Uterus (tissue), 4 donors: ENCODE measurements at places on chromosomes 7 and 10. TPM values are rescaled to one million over a fixed set of nuclear protein-coding genes. Genes with fewer than 3 reads are reported as not detected.

FAM185A gene
- total RNA-seq = 24.5 TPM

HYAL4 gene
- not detected for total RNA-seq

PRSS37 gene
- not detected for total RNA-seq

HABP2 gene
- total RNA-seq = not detected

FFAR4 gene
- total RNA-seq = not detected

DLG5 gene
- 53.0 TPM for total RNA-seq

RADIL gene
- total RNA-seq = 8.3 TPM

SH3PXD2A gene
- total RNA-seq = 12.6 TPM

GDF10 gene
- total RNA-seq = not detected

ITGA8 gene
- 10.0 TPM for total RNA-seq

MSRB2 gene
- 36.9 TPM for total RNA-seq

- H3K4me3 ChIP-seq = no peak overlapping the region
- no peaks in the 10 kb centered on the region for H3K36me3 ChIP-seq
- no peak overlapping the region for H3K27ac ChIP-seq
- H3K4me1 ChIP-seq = no peaks in the 10 kb centered on the region
These were observed 86.8 kb downstream of the CPEB3 start for GRCh38 chr10:92203919-92204623.

DNA sequence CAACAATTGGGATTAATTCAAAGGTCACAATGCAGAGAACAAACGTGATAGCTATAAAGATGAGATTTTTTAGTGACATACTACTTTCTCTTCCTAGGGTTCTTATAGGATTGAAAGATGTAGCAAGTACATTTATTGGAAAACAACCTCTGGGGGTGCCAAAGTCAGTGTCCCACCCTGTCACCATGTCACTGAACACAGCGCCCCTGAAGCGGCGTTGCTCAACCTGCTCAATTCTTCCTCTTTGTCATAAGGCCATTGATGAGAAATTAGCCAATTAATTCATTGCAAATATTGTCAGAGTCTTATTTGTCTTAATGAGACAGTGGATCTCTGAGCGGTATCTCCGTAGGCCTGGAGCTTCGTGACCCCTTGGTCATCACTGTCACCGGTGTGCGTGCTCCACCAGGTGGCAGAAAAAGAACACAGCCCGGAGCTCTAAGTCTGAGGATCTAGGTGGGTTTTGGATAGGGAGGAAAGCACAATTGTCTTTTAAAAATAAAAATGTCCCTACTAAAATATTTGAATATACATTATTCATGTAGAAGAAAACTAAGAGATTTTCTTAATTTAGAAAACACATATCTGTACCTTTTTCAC is 362.6 kb downstream of the PAXIP1 start:
- H3K4me3 ChIP-seq = no peak overlapping the region
- no peaks in the 10 kb centered on the region for H3K4me1 ChIP-seq
- no peaks in the 10 kb centered on the region for H3K36me3 ChIP-seq
- H3K27me3 ChIP-seq = no peaks in the 10 kb centered on the region
- H3K27ac ChIP-seq = no peak overlapping the region

- no peak overlapping the region for H3K4me3 ChIP-seq
- H3K36me3 ChIP-seq = no peaks in the 10 kb centered on the region
- no peaks in the 10 kb centered on the region for H3K4me1 ChIP-seq
- H3K27ac ChIP-seq = no peak overlapping the region
- no peak for DNase-seq
- H3K27me3 ChIP-seq = no peaks in the 10 kb centered on the region
These were observed 167.2 kb downstream of the PRKG1 start for GRCh38 chr10:51241461-51241860.

GRCh38 chr10:54983255-54983654 is 182.2 kb upstream of the PCDH15 start:
- DNase-seq = no peak
- no peaks in the 10 kb centered on the region for H3K4me1 ChIP-seq
- no peaks in the 10 kb centered on the region for H3K36me3 ChIP-seq
- no peak overlapping the region for H3K4me3 ChIP-seq
- H3K27me3 ChIP-seq = no peaks in the 10 kb centered on the region
- no peak overlapping the region for H3K27ac ChIP-seq

DNA sequence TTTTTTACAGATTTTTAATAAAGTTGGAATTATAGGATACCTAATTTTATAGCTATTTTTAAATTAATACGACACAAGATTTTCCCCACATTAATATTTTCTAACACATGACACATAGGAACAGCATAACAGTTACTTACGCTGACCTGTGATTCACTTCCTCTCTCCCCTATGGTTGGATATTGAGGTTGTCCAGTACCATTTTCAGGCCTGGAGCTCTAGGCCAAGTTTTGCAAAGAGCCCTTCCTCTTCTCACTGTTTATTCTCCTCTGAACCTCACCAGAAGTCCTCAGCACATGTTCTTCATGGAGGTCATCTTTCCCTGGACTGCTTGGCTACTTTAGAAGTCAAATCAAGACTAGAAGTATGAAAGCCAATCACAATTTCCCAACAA is 28.2 kb downstream of the LYZL1 start:
- no peaks in the 10 kb centered on the region for H3K27me3 ChIP-seq
- H3K36me3 ChIP-seq = no peaks in the 10 kb centered on the region
- H3K4me1 ChIP-seq = no peaks in the 10 kb centered on the region
- no peak overlapping the region for H3K4me3 ChIP-seq
- DNase-seq = no peak

- no peak overlapping the region for H3K27ac ChIP-seq
- H3K4me1 ChIP-seq = peaks cover 7% of the 10 kb centered on the region
- H3K4me3 ChIP-seq = no peak overlapping the region
- H3K36me3 ChIP-seq = no peaks in the 10 kb centered on the region
These were observed 26.9 kb downstream of the EPDR1 start for GRCh38 chr7:37947138-37947940.

GRCh38 chr7:24713850-24714675 is 43.2 kb downstream of the GSDME start:
- H3K27me3 ChIP-seq = no peaks in the 10 kb centered on the region
- no peak overlapping the region for H3K4me3 ChIP-seq
- no peak overlapping the region for H3K27ac ChIP-seq
- no peaks in the 10 kb centered on the region for H3K36me3 ChIP-seq

DNA sequence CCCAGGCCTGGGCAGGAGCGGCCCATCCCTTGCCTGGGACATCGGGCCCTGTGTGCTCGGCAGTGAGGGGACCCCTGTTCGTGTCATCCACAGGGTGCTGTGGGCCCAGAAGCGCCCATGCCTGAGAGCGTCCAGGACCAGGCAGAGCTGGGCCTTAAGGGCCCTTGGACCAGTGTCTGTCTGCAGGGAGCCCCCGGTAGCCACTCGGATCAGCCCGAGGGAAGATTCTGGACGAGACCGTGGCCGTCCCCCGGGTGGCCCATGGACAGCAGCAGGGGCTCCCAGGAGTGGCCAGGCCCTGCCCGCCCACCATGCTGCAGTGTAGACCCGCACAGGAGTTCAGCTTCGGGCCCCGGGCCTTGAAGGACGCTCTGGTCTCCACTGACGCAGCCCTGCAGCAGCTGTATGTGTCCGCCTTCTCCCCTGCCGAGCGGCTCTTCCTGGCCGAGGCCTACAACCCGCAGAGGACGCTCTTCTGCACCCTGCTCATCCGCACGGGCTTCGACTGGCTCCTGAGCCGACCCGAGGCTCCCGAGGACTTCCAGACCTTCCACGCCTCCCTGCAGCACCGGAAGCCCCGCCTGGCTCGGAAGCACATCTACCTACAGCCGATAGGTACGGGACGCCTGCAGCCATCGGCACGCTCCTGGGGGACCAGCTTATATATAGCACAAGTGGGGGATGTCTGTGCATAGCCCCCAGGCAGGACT is 12.3 kb downstream of the AMZ1 start:
- H3K4me3 ChIP-seq = no peak overlapping the region
- no peaks in the 10 kb centered on the region for H3K36me3 ChIP-seq
- DNase-seq = no peak
- H3K27ac ChIP-seq = no peak overlapping the region
- H3K4me1 ChIP-seq = no peaks in the 10 kb centered on the region

DNA sequence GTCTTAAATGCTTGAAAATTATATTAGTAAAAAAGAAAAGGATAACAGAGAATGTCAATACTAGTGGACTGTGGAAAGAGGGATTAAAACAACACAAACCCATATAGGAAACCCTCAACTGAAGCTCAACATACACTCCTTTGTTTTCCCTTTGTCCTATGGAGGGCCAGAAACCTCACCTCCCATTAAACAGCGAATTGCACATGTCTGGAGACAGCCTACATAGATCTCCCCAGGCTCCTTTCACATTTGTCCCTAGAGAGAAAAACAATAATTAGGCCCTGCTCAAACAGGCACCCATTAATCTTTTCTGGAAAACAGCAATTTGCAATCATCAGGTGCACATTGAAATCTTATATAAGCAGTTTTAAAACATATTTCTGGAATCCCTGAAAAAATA is 87.6 kb upstream of the SEMA3D start:
- no peaks in the 10 kb centered on the region for H3K36me3 ChIP-seq
- DNase-seq = no peak
- H3K4me3 ChIP-seq = no peak overlapping the region
- no peaks in the 10 kb centered on the region for H3K4me1 ChIP-seq
- no peak overlapping the region for H3K27ac ChIP-seq

DNA sequence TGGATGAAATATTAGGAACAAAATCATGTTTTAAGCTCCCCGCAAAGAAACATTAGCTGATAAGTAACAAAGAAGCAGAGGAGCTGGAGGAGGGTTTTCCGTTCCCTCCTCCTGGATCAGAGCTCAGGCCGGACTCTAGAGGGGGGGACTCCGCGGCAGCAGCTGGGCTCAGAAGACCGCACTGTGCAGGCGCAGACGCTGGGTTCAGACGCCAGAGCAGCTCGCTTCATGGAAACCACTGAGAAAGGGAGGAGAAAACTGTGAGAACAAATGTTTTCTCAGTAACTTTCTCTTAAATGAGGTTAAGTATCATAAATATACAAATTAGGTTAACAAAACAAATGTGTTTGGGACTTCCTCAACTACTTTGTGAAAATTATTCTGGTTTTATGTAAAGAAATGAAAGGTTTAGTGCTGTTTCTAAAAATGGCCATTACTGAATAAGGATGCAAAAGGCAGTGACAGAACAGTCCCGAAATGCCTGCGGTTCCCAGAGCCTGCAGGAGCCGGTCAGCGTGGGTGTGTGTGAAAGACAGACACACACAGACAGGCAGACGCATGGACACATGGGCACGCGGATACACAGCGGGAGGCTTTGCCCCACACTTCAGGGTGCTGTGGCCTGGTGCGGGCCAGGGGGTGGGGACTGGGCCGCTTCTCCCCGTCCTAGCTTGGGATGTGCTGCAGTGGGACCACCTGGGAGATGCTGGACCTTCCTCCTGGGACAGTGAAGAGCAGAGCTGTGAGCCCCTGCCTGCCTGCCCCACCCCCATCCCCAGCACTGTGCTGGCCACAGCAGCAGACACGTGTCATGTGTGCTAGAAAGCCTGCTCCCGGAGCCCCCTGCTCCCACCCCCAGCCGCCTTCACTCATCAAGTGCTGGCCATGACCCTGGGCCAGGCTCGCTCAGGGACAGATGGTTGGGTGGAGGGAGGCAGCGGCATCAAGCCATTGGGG is 20.3 kb upstream of the ADGRA1 start:
- no peak for DNase-seq
- H3K36me3 ChIP-seq = no peaks in the 10 kb centered on the region
- no peak overlapping the region for H3K4me3 ChIP-seq
- H3K27me3 ChIP-seq = no peaks in the 10 kb centered on the region
- no peaks in the 10 kb centered on the region for H3K4me1 ChIP-seq

- DNase-seq = no peak
- H3K36me3 ChIP-seq = no peaks in the 10 kb centered on the region
- H3K27me3 ChIP-seq = no peaks in the 10 kb centered on the region
- no peaks in the 10 kb centered on the region for H3K4me1 ChIP-seq
- H3K4me3 ChIP-seq = no peak overlapping the region
These were observed 549.1 kb upstream of the DPP6 start for GRCh38 chr7:153503093-153503492.

- DNase-seq = no peak
- no peaks in the 10 kb centered on the region for H3K27me3 ChIP-seq
- peak overlapping the region; percentile 62 for H3K27ac ChIP-seq
- H3K4me1 ChIP-seq = no peaks in the 10 kb centered on the region
- no peaks in the 10 kb centered on the region for H3K36me3 ChIP-seq
These were observed 106.7 kb upstream of the CAV2 start for GRCh38 chr7:116392806-116393205.

DNA sequence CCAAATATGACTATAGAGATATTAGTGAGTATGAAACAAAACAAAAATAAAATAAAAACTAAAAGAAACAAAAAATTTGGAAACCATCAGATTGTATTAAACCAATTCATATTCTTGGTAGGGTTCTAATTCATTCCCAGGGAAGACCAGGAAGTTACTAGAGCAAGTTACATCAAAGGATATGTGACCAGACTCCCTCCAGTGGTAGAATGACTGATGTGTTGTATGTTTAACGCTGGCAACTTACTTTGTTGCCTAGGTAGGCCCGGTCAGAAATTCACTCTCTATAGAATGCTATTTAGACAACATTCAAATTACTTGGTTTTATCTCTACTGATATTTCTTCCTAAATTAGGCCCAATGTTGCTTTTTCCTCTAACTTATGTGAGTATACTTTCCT is 5.2 kb downstream of the PHYHIPL start:
- DNase-seq = no peak
- H3K4me1 ChIP-seq = peaks cover 3% of the 10 kb centered on the region
- no peak overlapping the region for H3K27ac ChIP-seq
- H3K27me3 ChIP-seq = no peaks in the 10 kb centered on the region
- no peak overlapping the region for H3K4me3 ChIP-seq

GRCh38 chr7:92717993-92718716 is 118.2 kb downstream of the CDK6 start:
- peak overlapping the region; percentile 93 for H3K27ac ChIP-seq
- H3K4me1 ChIP-seq = no peaks in the 10 kb centered on the region
- no peaks in the 10 kb centered on the region for H3K36me3 ChIP-seq
- DNase-seq = peak; percentile 72
- H3K4me3 ChIP-seq = peak overlapping the region; percentile 28

DNA sequence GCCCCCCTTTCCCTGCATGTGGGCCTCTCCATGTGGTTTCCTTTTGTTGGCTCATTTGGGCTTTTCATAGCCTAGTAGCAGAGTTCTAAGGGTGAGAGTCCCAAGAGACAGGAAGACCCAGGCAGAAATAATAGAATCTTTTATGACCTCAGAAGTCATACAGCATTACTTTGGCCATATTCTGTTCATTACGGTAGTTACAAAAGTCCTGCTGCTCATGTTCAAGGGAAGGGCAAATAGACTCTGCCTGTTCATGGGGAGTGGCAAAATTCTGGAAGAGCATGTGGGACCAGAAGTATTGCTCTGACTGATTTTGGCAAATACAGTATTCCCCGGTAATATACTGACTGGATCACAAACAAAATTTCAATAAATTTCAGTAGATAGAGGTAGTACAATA is 910.3 kb downstream of the LRMDA start:
- no peak overlapping the region for H3K27ac ChIP-seq
- H3K4me1 ChIP-seq = no peaks in the 10 kb centered on the region
- H3K36me3 ChIP-seq = no peaks in the 10 kb centered on the region
- no peaks in the 10 kb centered on the region for H3K27me3 ChIP-seq
- no peak for DNase-seq

- H3K36me3 ChIP-seq = no peaks in the 10 kb centered on the region
- H3K27ac ChIP-seq = no peak overlapping the region
- H3K4me3 ChIP-seq = no peak overlapping the region
These were observed 470.7 kb downstream of the DNAJB6 start for GRCh38 chr7:157807510-157807909.

GRCh38 chr7:35519971-35520809 is 174.7 kb downstream of the HERPUD2 start:
- H3K27ac ChIP-seq = no peak overlapping the region
- no peaks in the 10 kb centered on the region for H3K27me3 ChIP-seq
- peak; percentile 55 for DNase-seq
- no peak overlapping the region for H3K4me3 ChIP-seq
- no peaks in the 10 kb centered on the region for H3K4me1 ChIP-seq

GRCh38 chr7:77330169-77330882 is 85.8 kb downstream of the GSAP start:
- H3K4me1 ChIP-seq = peaks cover 3% of the 10 kb centered on the region
- H3K4me3 ChIP-seq = no peak overlapping the region
- H3K36me3 ChIP-seq = no peaks in the 10 kb centered on the region
- peak overlapping the region; percentile 55 for H3K27ac ChIP-seq
